ENCODE measurements at places on chromosomes 7 and 10.

- DNase-seq: no peak
These were observed 170.7 kb upstream of the CTBP2 start for GRCh38 chr10:125331056-125331455.

- no peak for DNase-seq
These were observed 884.1 kb downstream of the CCSER2 start for GRCh38 chr10:85212526-85212925.

DNA sequence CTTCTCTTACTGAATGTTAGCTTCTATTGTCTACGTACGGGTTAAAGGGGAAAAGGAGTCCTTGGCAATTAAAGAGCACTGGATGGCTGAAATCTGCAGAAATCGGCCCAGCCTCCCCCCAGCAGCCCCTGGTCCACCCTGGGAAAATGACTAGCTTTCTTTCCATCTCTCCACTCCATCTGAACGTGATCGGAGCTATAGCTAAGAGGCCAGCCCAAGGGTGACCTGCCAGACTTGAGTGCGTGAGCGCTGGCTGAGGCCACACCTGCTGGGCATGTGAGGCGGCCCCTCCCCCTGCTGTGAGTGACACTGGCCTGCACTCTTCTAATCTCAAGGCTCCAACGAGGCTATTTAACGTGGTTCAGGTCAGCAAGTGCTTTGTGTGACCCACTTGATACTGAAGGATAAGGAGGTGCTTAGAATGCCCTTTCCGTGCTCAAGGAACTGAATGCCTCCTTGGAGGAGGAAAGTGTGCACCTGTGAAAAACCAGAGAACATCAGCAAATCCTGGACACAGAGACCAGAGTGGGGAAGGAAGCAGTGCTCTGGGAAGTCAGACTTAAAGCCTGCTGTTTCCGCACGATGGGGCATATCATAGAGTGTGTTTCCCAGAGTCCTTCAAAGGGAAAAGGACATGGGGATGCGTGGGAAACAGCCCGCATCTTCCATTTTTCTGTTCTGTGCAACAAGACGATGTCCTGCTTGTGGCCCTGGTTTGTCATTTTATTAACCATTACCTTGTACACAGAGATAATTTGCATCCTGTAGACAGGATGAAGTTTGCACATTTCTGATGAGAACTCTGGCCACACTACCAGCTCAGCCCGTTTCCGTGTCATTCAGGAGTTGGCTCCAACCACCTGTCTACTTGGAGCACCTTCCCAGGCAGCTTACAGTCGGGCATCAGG lies 12.5 kb upstream of the MNX1 start:
- no peak for DNase-seq

GRCh38 chr7:85776691-85777345 lies 590.0 kb upstream of the SEMA3D start:
- no peak for DNase-seq

- no peak for DNase-seq
These were observed 2.6 kb downstream of the ADIRF start for GRCh38 chr10:86970982-86971231.

DNA sequence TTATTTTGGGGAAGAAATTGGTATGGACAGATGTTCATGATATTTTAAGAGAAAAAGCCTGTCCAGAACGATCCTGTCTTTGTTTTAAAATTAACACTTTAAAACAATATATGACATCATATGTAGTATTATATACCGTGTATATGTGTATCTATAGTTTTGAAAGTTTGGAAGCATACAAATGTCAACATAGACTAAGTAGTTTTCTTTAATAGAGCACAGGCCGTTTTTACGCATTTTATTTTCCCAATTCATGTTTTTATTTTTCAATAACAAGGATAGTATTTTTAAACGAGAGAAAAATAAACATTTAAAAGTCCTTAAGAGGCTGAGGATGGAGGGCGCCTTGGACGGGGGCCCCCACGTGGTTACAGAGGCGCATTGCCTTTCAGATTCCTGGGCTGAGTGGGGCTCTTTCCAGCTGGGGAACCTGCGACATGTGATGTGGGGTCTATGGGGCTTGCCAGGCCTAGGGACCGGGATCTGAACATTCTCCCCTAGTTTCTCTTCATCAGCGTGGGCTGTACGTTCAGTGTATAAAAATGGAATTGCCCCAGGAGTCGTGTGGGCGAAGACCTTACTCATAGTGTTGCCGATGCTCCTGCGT lies 127.8 kb upstream of the ZNF746 start:
- peak; percentile 70 for DNase-seq

DNA sequence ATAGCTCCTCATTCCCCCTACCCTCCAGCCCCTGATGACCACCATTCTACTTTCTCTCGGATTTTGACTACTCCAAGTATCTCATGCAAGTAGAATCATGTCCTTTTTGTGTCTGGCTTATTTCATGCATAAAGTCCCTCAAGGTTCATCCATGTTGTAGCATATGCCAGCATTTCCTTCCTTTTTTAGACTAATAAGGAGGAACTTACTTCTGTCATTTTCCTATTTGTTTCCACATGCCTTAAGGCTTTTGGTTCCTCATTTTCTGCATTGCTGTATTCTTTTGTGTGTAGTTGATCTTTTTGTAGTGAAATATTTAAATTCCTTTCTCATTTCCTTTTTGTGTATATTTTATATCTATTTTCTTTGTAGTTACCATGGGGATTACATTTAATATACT lies 376.9 kb downstream of the CALN1 start:
- DNase-seq: no peak

DNA sequence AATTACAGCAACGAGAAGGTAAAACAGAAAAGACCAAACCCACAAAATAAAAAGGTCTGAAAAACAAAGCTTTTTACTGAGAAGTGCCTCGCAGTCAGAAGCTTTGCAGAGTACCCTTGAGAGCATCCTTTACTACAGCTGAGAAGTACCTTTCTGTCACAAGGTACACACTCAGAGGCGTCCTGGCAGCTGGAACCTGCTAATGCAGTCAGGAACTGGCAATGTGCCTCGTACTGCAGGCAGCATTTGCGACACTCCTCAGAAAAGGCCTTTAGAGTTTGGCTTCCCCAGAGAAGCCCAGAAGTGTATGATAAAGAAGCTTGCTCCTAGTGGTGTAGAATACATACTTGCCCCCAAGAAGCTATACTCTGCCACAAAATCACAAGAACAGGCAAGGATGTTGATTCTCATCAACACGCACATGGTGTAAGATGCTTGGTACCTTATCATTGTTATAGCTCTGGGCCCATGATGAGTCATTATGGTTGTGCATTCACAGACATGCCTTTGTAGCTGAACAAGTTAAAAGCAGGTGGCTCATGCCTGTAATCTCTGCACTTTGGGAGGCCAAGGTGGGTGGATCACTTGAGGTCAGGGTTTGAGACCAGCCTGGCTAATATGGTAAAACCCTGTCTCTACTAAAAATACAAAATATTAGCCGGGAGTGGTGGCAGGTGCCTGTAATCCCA lies 2.0 kb upstream of the GTPBP4 start:
- DNase-seq: peak; percentile 78

GRCh38 chr7:21616091-21616490 lies 73.3 kb downstream of the DNAH11 start:
- DNase-seq: no peak

DNA sequence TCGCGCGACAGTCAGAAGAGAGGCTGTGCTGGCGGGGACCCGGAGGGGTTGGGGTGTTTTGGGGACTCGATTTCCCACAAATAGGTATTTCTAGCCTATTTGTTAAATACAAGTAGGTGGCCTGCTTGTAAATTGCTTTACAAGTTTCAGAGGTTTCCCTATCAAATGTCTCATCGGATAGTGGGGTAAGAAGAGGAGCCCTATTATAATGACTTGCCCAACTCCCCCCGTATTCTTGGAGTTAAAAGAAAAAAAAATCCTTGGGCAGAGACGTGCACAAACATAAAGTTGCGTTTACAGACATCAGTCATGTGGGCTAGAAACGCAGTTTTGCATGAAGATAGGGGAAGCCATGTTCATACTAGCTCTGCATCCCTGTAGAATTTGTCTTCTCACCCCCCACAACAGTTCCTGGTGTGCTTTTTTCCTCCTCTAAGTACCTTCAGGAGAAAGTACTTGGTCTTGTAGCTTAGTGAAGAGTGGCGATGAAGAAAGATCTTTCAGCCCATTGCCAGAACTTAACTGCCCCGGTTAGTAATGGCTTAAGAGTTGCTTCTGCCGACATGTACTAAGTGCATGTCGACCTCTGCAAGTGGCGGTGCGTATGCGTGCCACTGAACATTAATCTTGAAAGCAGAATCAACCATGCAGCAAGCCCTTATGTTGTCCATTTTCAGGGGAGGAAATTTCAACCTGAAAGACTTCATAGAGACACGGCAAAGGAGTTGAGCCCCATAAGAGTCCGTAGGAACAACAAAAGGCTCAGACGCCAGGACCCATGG lies 832 bp upstream of the TIAL1 start:
- no peak for DNase-seq

DNA sequence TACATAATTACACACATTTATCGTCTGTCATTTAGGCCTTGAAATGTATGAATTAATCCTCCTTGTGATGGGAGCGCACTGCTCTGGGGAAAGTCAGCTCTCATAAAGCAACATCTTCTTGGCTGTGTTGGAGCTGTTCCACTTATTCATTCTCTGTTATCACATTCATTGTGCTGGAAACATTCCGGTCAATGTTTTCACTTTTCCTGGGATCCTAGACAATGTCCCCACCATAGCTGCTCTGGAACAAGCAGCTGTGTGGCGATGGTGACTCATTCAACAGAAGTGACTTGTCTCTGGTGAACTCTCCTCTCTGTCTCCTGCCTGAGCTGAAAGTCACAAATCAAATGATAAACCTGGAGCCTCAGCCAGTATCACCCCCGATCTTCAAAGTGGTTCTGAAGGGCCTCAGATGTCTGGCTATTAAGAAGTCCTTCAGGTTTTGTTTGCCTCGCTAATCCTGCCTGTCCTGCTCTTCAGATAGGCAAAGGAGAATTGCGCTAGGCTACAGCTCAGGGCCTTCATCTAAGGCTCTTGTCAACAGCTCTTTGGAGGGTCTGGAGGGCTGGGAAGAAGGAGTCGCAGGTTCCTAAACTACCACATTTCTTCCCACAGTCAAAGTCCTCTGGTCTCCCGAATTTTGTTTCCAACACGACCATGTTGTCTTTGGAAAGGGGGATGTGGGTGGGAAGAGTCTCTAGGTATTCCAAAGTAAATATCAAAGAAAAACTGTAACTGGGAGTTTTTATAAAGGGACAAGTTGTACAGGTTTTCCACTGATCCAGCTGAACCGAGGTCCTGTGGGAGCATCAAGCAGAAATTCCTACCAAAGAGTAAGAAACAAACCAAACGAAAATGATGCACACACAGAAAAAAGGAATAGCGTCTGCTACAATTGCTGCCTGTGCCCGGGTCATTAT lies 29.3 kb downstream of the KLF6 start:
- DNase-seq: peak; percentile 74

GRCh38 chr10:3578159-3578558 lies 206.8 kb downstream of the KLF6 start:
- no peak for DNase-seq

- peak; percentile 82 for DNase-seq
These were observed 177.6 kb upstream of the SEMA3A start for GRCh38 chr7:84372155-84372621.

DNA sequence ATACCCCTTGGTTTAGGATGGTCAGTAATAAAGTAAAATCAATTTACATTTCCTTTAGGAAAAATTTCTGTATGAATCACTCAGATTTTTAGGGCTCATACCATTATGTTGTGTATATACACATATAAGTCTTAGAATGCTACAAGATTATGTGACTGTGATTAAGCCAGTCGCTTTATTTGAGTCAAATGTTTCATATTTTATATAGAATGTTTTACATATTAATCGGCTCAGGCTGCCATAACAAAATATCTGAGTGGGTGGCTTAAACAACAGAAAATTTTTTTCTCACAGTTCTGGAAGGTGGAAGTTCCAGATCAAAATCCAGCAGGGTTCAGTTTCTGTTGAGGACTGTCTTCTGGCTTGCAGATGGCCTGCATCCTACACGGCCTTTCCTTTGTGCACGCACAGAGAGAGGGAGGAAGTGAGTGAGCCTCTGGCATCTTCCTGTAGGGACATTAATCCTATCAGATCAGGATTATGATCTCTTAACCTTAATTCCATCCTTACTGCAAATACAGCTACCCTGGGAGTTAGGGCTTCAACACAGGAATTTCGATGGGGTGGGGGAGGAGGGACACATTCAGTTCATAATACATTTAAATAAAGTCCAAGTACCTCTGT lies 198.0 kb downstream of the PHF14 start:
- no peak for DNase-seq

- DNase-seq: peak; percentile 50
These were observed 38.8 kb downstream of the TMEM270 start for GRCh38 chr7:73899731-73900142.

- DNase-seq: no peak
These were observed 47.0 kb downstream of the THSD7A start for GRCh38 chr7:11784769-11785536.

- DNase-seq: no peak
These were observed 235.0 kb upstream of the PTN start for GRCh38 chr7:137578541-137578940.

DNA sequence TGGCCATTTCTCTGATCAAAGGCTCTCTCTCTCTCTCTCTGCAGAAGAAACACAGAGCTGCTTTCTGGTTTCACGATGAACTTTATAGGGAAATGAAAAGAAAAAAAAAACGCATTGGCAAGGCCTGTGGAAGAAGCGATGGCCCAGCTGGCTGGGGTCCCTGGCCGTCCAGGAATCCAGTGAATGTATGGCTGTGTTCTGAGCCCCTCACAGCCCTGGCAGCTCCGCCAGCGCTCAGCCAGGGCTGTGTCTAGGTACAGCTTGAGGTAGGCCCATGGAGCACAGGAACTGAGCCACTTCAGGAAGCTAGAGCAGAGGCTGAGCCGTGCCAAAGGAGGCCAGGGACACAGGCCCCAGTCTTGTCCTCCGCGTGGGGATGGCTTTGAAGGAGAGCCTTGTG lies 13.1 kb upstream of the UCMA start:
- DNase-seq: no peak

- DNase-seq: peak; percentile 58
These were observed 37.0 kb downstream of the RBM20 start for GRCh38 chr10:110681023-110681681.

DNA sequence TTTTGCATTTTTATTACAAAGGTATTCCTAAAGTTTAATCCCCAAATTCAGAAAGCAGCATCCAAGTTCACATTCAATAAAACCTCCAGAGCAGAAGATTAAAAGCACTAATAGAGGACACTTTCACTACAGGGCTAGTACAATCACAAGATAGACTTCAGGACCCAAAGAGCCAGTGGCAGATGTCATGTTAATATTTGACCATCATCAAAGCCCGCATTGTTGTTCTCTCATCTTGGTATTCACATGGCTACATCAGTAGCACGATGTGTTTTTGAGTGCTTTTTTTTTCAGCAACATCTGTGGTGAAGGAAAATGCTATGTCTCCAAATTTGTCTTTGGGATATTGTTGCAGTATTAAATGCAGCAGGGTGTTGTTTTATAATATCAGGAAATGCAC lies 134.3 kb downstream of the ARL4A start:
- no peak for DNase-seq

GRCh38 chr7:157832866-157833607 lies 496.2 kb downstream of the DNAJB6 start:
- DNase-seq: no peak

- DNase-seq: no peak
These were observed 991 bp downstream of the ANKRD61 start for GRCh38 chr7:6032167-6032566.

Measured in astrocyte of the hippocampus (primary cell).